ENCODE measurements at places on chromosomes 11 and 22. TPM values are rescaled to one million over a fixed set of nuclear protein-coding genes. Genes with fewer than 3 reads are reported as not detected.

Gene CLMP
- total RNA-seq = 65.7 TPM

Gene HIC2
- 65.5 TPM for total RNA-seq

DNA sequence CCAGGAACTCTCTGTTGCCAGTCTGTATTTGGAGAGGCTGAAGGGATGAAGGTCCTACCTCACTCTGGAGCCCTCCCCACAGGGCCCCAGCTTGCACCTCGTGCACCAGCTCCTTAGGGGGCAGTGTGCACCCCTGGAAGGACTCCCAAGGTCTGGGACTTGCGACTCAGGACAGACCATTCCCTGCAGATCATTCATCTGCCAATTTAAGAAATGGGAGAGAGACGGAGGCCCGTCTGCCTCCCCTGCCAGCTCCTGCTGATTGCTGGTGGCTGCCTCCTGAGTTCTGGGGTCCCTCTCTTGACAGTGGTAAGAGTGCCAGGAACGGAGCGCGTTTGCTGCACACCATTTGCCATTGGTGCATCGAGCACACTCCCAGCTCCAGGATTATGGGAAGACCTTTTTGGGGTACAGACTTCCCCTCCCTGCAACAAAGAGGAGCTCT lies 27.4 kb upstream of the MALAT1 start:
- no peak for DNase-seq

Gene PGA5
- 2.9 TPM for total RNA-seq

Gene SHISAL1
- total RNA-seq = 2.3 TPM

GRCh38 chr11:88337987-88338668 lies 592 bp upstream of the CTSC start:
- no peak for DNase-seq

DNA sequence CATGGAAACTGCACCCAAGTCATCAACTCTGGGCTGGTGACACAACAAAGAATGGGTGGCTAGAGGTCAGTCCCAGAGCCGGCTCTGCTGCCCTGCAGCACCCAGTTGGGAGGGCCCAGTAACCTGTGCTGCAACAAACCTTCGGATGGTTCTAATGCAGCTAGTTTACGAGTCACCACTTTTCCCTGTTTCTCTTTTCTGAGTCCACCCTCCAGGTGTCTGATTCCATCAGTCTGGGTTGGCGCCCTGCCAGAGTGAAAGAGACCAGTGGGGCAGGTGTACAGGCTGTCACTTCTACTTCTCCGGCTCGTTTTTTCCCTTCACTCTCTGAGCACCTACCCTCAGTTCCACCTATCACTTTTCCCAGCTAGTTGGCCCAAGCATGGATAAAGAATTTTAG lies 572.9 kb downstream of the NTM start:
- DNase-seq = no peak

- DNase-seq = no peak
Measured at GRCh38 chr11:8698917-8699441, 16.4 kb downstream of the RPL27A start.

GRCh38 chr11:6240781-6241180 lies 1.9 kb downstream of the CNGA4 start:
- DNase-seq = no peak

Gene CBLIF
- total RNA-seq = 11.2 TPM

GRCh38 chr22:41857155-41857859 lies 24.4 kb downstream of the SREBF2 start:
- DNase-seq = no peak

DNA sequence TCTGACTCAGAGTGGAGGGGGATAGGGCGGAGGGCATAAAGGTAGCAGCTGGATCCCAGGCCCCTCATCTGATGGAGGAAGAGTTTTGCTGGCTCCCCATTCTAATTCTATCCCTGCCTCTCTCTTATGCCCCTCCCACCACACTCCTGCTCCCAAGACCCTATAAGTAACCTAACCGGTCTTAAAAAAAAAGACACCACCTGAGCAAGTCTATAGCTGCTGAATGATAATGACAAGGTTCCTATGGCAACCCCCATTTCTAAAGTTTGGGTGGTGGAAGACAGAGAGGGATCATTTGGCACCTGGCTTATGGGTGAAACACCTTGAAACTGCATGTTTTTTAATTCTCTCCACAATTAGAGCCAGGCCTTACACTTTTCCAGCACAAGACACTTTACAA lies 69.6 kb downstream of the LARGE1 start:
- no peak for DNase-seq
